ENCODE measurements at places on chromosomes 12 and 14. TPM values are rescaled to one million over a fixed set of nuclear protein-coding genes. Genes with fewer than 3 reads are reported as not detected.

GRCh38 chr14:106276326-106277267 lies 750.2 kb downstream of the TMEM121 start:
- no peaks in the 10 kb centered on the region for H3K36me3 ChIP-seq
- no peak overlapping the region for H3K27ac ChIP-seq
- H3K27me3 ChIP-seq: no peaks in the 10 kb centered on the region
- no peak for DNase-seq
- no peaks in the 10 kb centered on the region for H3K4me1 ChIP-seq
- H3K4me3 ChIP-seq: no peak overlapping the region

GRCh38 chr12:85531341-85531740 lies 251.3 kb downstream of the ALX1 start:
- H3K27me3 ChIP-seq: no peaks in the 10 kb centered on the region
- H3K4me3 ChIP-seq: no peak overlapping the region
- no peak for DNase-seq
- no peaks in the 10 kb centered on the region for H3K36me3 ChIP-seq
- H3K4me1 ChIP-seq: no peaks in the 10 kb centered on the region

- no peak overlapping the region for H3K27ac ChIP-seq
- no peak for DNase-seq
- H3K27me3 ChIP-seq: no peaks in the 10 kb centered on the region
- no peak overlapping the region for H3K4me3 ChIP-seq
- H3K36me3 ChIP-seq: no peaks in the 10 kb centered on the region
- peaks cover 2% of the 10 kb centered on the region for H3K4me1 ChIP-seq
Measured at GRCh38 chr12:89092297-89092696, 260.0 kb downstream of the DUSP6 start.

DNA sequence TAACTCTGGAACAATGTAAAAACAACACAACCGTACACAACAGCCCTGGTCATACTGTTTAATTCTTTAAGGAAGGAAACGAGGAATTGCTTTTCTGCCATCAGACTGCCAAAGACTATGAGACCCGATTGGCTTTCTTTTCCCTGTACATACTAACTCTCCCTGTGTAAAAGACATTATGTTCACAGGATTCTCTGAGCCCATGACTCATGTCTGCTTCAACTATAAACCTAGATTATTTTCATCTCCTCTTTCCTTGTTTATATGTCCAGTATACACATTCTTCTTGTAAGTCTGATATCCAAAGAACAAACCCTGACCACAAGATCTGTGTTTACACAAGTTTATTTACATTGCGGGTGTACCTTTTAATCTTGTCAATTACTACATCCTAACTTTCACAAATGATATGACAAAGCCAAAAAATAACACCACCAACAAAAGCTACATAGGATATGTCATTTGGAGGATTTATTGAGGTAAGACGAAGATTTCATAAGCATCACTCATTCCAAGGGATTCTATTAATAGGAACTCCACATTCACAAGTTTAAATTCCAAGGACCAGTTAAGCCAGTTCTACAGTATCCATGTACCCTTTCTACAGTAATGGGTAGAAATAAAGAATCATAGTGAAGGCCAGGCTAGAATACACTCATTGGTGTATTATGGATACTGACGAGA lies 67.3 kb downstream of the STXBP6 start:
- peaks cover 2% of the 10 kb centered on the region for H3K4me1 ChIP-seq
- H3K27ac ChIP-seq: no peak overlapping the region
- no peaks in the 10 kb centered on the region for H3K27me3 ChIP-seq
- no peaks in the 10 kb centered on the region for H3K36me3 ChIP-seq

DNA sequence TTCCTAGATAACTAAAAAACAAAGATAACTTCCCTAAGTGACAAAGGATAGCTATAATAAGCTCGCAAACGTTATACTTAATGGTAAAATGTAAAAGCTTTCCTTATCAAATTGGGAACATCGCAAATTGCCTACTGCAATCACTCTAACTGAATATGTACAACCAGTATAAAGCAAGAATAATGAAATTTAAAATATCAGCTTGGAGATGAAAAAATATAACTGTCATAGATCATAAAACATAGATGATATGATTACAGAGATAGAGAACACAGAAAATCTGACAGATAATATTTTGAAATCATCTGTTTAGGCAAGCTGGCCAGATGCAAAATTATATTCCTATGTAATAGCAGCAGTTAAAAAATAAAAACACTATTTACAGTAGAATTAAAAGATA lies 64.0 kb downstream of the BCAT1 start:
- no peak for DNase-seq
- no peak overlapping the region for H3K4me3 ChIP-seq
- peaks cover 6% of the 10 kb centered on the region for H3K4me1 ChIP-seq
- H3K36me3 ChIP-seq: no peaks in the 10 kb centered on the region
- no peak overlapping the region for H3K27ac ChIP-seq

- H3K36me3 ChIP-seq: no peaks in the 10 kb centered on the region
- no peak overlapping the region for H3K27ac ChIP-seq
- no peak overlapping the region for H3K4me3 ChIP-seq
- H3K4me1 ChIP-seq: peaks cover 10% of the 10 kb centered on the region
- no peaks in the 10 kb centered on the region for H3K27me3 ChIP-seq
Measured at GRCh38 chr12:116535241-116535640, 23.9 kb upstream of the MAP1LC3B2 start.

GRCh38 chr14:61932974-61933373 lies 170.8 kb downstream of the SNAPC1 start:
- H3K4me1 ChIP-seq: no peaks in the 10 kb centered on the region
- DNase-seq: no peak
- H3K36me3 ChIP-seq: no peaks in the 10 kb centered on the region
- peaks cover 7% of the 10 kb centered on the region for H3K27me3 ChIP-seq

GRCh38 chr14:61174441-61174891 lies 106.7 kb downstream of the TMEM30B start:
- no peak overlapping the region for H3K4me3 ChIP-seq
- no peak overlapping the region for H3K27ac ChIP-seq
- no peak for DNase-seq
- peaks cover 21% of the 10 kb centered on the region for H3K4me1 ChIP-seq
- no peaks in the 10 kb centered on the region for H3K27me3 ChIP-seq

- H3K27ac ChIP-seq: no peak overlapping the region
- peaks cover 7% of the 10 kb centered on the region for H3K27me3 ChIP-seq
- no peaks in the 10 kb centered on the region for H3K4me1 ChIP-seq
- no peak overlapping the region for H3K4me3 ChIP-seq
- no peak for DNase-seq
Measured at GRCh38 chr12:25101092-25101445, 93.9 kb downstream of the DNAI7 start.

Gene ACOT6
- not detected for polyA plus RNA-seq
